Activated B cell treated with CpG ODN at 0.5 μM for 24 hours (primary cell): ENCODE measurements at places on chromosomes 12 and 14. TPM values are rescaled to one million over a fixed set of nuclear protein-coding genes. Genes with fewer than 3 reads are reported as not detected.

- no peak for DNase-seq
- no peak overlapping the region for H3K27ac ChIP-seq
- no peaks in the 10 kb centered on the region for H3K36me3 ChIP-seq
- H3K4me3 ChIP-seq = no peak overlapping the region
These were observed 34.5 kb downstream of the PLCZ1 start for GRCh38 chr12:18703321-18703720.

Gene KRT8
- total RNA-seq = 0.33 and 0.34 TPM in 2 replicates

GRCh38 chr14:80537626-80538025 is 326.3 kb upstream of the DIO2 start:
- no peak for DNase-seq
- H3K4me1 ChIP-seq = no peaks in the 10 kb centered on the region
- H3K36me3 ChIP-seq = no peaks in the 10 kb centered on the region
- no peaks in the 10 kb centered on the region for H3K27me3 ChIP-seq
- no peak overlapping the region for H3K27ac ChIP-seq

Gene DNAH10
- 0.32 and 0.51 TPM in 2 replicates for total RNA-seq

GRCh38 chr14:72851635-72852034 is 42.3 kb downstream of the DPF3 start:
- no peak overlapping the region for H3K4me3 ChIP-seq
- DNase-seq = no peak
- peaks cover 18% of the 10 kb centered on the region for H3K36me3 ChIP-seq

Gene CACNB3
- 1.9 and 2.1 TPM in 2 replicates for total RNA-seq

- H3K27ac ChIP-seq = no peak overlapping the region
- H3K36me3 ChIP-seq = no peaks in the 10 kb centered on the region
- peaks cover 56% of the 10 kb centered on the region for H3K4me1 ChIP-seq
- no peak for DNase-seq
- H3K27me3 ChIP-seq = peaks cover 2% of the 10 kb centered on the region
These were observed 157.1 kb upstream of the CCND2 start for GRCh38 chr12:4116251-4117111.

DNA sequence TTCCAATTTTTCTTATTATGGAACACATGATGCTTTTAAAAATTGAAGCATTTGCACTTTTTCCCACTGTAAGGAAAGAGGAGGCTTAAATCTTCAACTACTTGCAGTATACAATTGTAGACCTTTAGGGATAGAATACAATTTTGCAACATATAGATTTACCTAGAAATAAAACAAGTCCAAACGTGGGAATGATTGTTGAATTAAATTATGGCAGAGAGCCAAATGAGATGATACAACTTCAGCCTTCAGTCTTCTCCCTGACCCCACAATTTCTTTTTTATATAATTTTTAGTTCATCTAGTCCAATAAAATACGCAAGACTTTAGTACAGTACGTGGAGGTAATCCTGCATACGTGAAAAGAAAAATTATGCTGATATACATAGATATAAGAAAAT is 666.5 kb downstream of the SLC16A7 start:
- H3K27me3 ChIP-seq = no peaks in the 10 kb centered on the region
- no peak overlapping the region for H3K4me3 ChIP-seq
- no peaks in the 10 kb centered on the region for H3K4me1 ChIP-seq
- H3K36me3 ChIP-seq = no peaks in the 10 kb centered on the region
- no peak for DNase-seq

- H3K36me3 ChIP-seq = peaks cover 5% of the 10 kb centered on the region
- DNase-seq = no peak
- H3K27me3 ChIP-seq = no peaks in the 10 kb centered on the region
- no peaks in the 10 kb centered on the region for H3K4me1 ChIP-seq
These were observed 43.4 kb downstream of the SAMD4A start for GRCh38 chr14:54610051-54610977.

- DNase-seq = no peak
- no peaks in the 10 kb centered on the region for H3K36me3 ChIP-seq
- peaks cover 1% of the 10 kb centered on the region for H3K27me3 ChIP-seq
- no peak overlapping the region for H3K27ac ChIP-seq
- H3K4me1 ChIP-seq = no peaks in the 10 kb centered on the region
- no peak overlapping the region for H3K4me3 ChIP-seq
These were observed 39.1 kb downstream of the CCDC85C start for GRCh38 chr14:99564926-99565259.

GRCh38 chr12:9148926-9149325 is 33.2 kb upstream of the A2M start:
- no peak overlapping the region for H3K27ac ChIP-seq
- no peaks in the 10 kb centered on the region for H3K36me3 ChIP-seq
- peaks cover 19% of the 10 kb centered on the region for H3K27me3 ChIP-seq

GRCh38 chr14:58535044-58535443 is 102.7 kb upstream of the DACT1 start:
- no peaks in the 10 kb centered on the region for H3K27me3 ChIP-seq
- no peak for DNase-seq
- H3K4me1 ChIP-seq = no peaks in the 10 kb centered on the region
- peaks cover 3% of the 10 kb centered on the region for H3K36me3 ChIP-seq

DNA sequence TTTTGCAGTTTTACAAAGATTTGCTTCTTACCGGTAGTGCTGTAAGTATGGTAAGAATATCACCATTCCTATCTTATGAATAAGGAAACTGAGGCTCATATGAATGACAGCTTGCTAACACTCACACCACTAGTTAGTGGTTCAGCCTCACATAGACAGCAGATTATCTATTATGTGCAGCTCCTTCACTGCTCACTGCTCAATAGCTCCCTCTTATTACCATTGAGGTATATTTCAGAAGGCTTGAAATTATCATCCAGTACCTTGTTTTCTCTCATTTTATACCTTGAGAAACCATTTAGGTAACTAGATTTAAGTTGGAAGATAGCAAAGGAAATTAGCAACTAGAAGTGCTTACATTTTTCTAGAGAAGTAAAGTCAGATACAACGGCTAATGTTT is 15.5 kb downstream of the RIC8B start:
- H3K27ac ChIP-seq = no peak overlapping the region
- DNase-seq = no peak
- no peak overlapping the region for H3K4me3 ChIP-seq
- no peaks in the 10 kb centered on the region for H3K4me1 ChIP-seq

Gene AVPR1A
- total RNA-seq = not detected in 2 replicates

GRCh38 chr12:12156116-12156515 is 85.4 kb downstream of the BCL2L14 start:
- no peaks in the 10 kb centered on the region for H3K36me3 ChIP-seq
- no peaks in the 10 kb centered on the region for H3K4me1 ChIP-seq
- no peak overlapping the region for H3K27ac ChIP-seq
- no peak overlapping the region for H3K4me3 ChIP-seq

DNA sequence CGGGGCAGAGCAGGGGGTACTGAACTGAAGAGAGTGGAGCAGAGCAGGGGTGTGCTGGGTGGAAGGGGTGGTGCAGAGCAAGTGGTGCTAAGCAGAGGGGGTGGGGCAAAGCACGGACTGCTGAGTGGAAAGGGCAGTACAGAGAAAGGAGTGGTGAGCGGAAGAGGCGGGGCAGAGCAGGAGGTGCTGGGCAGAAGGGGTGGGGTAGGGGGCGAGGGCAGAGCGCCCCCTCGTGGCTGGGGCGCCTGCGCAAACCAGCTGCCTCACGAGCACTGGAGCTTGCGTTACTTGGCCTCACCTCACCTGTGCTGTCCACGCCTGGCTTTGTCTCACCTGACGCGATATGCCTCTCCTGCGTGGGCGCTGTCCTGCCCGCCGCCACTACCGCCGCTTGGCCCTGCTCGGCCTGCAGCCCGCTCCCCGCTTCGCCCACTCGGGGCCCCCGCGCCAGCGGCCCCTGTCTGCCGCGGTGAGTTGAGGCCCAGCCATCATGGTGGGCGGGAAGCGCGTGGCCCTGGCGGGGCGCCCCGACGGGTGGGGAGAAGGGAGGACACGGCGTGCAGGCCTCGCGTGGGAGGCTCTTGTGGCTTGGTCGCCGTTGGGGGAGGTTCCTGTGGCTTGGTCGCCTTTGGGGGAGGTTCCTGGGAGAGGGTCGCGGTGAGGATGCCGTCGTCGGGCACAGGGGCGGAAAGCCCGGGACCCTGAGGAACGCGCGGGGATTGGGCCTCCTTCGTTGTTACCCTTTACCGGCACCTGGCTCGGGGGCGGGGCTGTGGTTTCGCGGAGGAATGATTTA is at the start of gene COX8C:
Gene COX8C, plus strand, starts transcription at position 257 of the 796 bp plus-strand sequence. Its CDS starts 87 bp downstream, at position 344.
- H3K4me1 ChIP-seq = peaks cover 7% of the 10 kb centered on the region
- no peak for DNase-seq
- peaks cover 1% of the 10 kb centered on the region for H3K36me3 ChIP-seq
- no peak within 1 kb of the TSS for H3K27ac ChIP-seq

DNA sequence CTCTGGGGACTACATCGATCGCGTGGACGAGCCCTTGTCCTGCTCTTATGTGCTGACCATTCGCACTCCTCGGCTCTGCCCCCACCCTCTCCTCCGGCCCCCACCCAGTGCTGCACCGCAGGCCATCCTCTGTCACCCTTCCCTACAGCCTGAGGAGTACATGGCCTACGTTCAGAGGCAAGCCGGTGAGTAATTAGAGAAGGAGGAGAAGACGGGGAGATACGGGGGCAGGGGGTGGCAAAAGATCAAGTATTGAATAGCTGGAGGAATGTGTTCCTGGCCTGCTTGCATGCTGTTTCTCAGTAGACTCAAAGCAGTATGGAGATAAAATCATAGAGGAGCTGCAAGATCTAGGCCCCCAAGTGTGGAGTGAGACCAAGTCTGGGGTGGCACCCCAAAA is 21.9 kb downstream of the OS9 start:
- H3K36me3 ChIP-seq = peaks cover 76% of the 10 kb centered on the region
- H3K27me3 ChIP-seq = no peaks in the 10 kb centered on the region
- peaks cover 12% of the 10 kb centered on the region for H3K4me1 ChIP-seq
- DNase-seq = no peak

GRCh38 chr12:64034901-64035576 is 187.1 kb downstream of the KICS2 start:
- no peaks in the 10 kb centered on the region for H3K4me1 ChIP-seq
- H3K36me3 ChIP-seq = no peaks in the 10 kb centered on the region
- H3K27me3 ChIP-seq = no peaks in the 10 kb centered on the region
- no peak overlapping the region for H3K27ac ChIP-seq

Gene TAS2R13
- 1.00 and 1.4 TPM in 2 replicates for total RNA-seq

Gene CD4
- total RNA-seq = 0.22 and 0.32 TPM in 2 replicates

GRCh38 chr12:65074932-65075331 is 46.2 kb downstream of the WIF1 start:
- peaks cover 5% of the 10 kb centered on the region for H3K4me1 ChIP-seq
- no peak for DNase-seq
- H3K4me3 ChIP-seq = no peak overlapping the region
- H3K27ac ChIP-seq = no peak overlapping the region

- H3K27me3 ChIP-seq = no peaks in the 10 kb centered on the region
- H3K4me1 ChIP-seq = peaks cover under 1% of the 10 kb centered on the region
These were observed 200.7 kb upstream of the BCL2L14 start for GRCh38 chr12:11870041-11870451.

Gene TCP11L2
- total RNA-seq = 48.0 and 52.5 TPM in 2 replicates

Gene TOGARAM1
- total RNA-seq = 12.7 and 16.9 TPM in 2 replicates

Gene NPAS3
- total RNA-seq = not detected in 2 replicates

Gene SLC4A8
- total RNA-seq = 5.2 and 5.8 TPM in 2 replicates

Gene MGAT4C
- not detected in 2 replicates for total RNA-seq

Gene GZMB
- 2.3 and 2.9 TPM in 2 replicates for total RNA-seq

DNA sequence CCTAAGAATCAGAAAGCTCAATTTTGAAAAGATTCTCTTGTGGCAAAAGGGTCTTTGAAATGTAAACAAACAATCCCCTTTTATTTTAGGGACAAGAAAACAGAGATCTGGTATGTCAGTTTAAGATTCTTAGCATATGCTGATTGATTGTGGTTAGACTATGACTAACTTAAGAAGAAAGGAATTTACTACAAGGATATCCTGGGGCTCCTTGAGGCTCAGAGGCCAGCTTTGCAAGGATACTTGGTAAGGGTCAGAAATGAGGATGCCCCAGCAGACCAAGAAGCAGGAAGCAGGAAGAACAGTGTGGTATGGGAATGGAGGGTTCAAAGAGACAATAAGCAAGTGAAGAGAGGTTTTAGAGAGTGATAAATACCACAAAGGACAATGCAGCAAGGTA is 474.6 kb downstream of the ETNK1 start:
- H3K27ac ChIP-seq = no peak overlapping the region
- no peak overlapping the region for H3K4me3 ChIP-seq
- H3K4me1 ChIP-seq = no peaks in the 10 kb centered on the region
- no peaks in the 10 kb centered on the region for H3K36me3 ChIP-seq

- DNase-seq = no peak
- H3K27me3 ChIP-seq = no peaks in the 10 kb centered on the region
- no peaks in the 10 kb centered on the region for H3K4me1 ChIP-seq
These were observed 615.9 kb upstream of the MIS18BP1 start for GRCh38 chr14:45868863-45869262.

Gene DDN
- total RNA-seq = 0.20 and 0.44 TPM in 2 replicates

GRCh38 chr14:51828017-51828797 is 32.2 kb upstream of the GNG2 start:
- no peaks in the 10 kb centered on the region for H3K4me1 ChIP-seq
- peak overlapping the region; percentile 6 for H3K27ac ChIP-seq
- peak; percentile 64 for DNase-seq
- H3K36me3 ChIP-seq = no peaks in the 10 kb centered on the region
- H3K27me3 ChIP-seq = no peaks in the 10 kb centered on the region
- no peak overlapping the region for H3K4me3 ChIP-seq

Gene ZFHX2
- total RNA-seq = 2.2 and 2.6 TPM in 2 replicates

- no peak overlapping the region for H3K4me3 ChIP-seq
- H3K27me3 ChIP-seq = no peaks in the 10 kb centered on the region
- H3K27ac ChIP-seq = no peak overlapping the region
These were observed 6.0 kb downstream of the BICDL1 start for GRCh38 chr12:119994892-119995658.

DNA sequence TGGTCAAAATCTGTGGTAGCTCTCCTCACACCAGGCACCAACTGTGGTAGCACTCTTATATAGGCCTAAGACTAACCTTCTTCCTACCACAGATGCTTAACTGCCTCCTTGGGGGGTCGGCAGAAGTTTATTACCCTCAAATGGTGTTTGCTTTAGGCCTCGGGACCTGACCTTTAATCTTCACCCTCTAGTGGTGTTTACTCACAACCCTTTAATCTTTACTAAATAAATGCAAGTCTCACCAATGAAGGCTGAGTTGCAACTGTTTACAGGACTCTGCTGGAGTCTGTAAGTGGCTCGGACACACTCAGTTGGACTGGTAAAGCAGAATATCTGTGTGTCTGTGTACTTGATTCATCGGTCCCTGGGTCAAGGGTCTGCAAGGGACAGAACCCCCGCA is 29.4 kb downstream of the CCER1 start:
- no peak for DNase-seq
- peaks cover 6% of the 10 kb centered on the region for H3K27me3 ChIP-seq
- no peak overlapping the region for H3K4me3 ChIP-seq
- no peak overlapping the region for H3K27ac ChIP-seq
- no peaks in the 10 kb centered on the region for H3K36me3 ChIP-seq

Gene ATP5MC2
- total RNA-seq = 330 and 354 TPM in 2 replicates

- no peak overlapping the region for H3K27ac ChIP-seq
- peaks cover 2% of the 10 kb centered on the region for H3K4me1 ChIP-seq
- peaks cover 15% of the 10 kb centered on the region for H3K27me3 ChIP-seq
- no peak for DNase-seq
These were observed 14.7 kb downstream of the SLC2A14 start for GRCh38 chr12:7857971-7858370.
